ENCODE measurements at places on chromosomes 4 and X.

DNA sequence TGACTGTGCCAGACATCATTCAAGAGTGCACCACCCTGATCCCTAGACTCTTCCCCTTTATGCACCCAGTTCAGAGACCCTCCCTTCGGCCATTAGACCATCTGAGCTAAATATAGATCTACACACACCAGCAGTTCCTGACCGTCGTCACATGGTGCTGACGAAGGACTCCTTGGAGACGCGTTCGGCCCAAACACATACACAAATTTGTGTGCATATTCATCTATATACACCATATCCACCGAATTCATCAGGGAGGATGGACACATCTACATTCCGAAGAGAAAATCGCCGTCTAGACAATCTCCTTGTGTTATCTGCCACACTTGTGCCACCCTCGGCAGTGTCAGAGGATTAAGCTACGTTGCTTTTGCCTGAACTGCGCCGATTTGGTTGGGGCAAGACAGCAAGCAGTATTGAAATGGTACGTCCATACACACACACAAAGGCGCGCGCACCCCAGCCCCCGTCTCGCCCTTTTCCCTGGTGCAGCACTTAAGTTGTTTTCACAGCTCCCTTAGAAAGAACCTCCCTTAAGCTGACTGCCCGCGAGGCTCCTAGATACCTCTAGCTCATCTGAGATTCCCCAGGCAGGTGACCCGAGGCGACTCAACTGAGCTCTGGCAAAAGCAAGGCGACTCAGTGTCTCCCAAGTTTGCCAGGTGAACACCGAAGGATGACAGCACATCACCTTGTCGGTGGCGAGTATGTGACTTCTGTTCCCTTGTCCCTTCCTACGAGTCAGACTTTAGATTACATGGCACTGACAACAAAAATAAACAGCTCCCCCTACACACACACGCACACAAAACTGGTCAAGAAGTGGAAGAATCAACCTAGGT is 1.0 kb downstream of the RASGEF1B start:
- DNase-seq: peak; percentile 26

GRCh38 chr4:76624241-76624681 is 189.2 kb downstream of the SHROOM3 start:
- no peak for DNase-seq

DNA sequence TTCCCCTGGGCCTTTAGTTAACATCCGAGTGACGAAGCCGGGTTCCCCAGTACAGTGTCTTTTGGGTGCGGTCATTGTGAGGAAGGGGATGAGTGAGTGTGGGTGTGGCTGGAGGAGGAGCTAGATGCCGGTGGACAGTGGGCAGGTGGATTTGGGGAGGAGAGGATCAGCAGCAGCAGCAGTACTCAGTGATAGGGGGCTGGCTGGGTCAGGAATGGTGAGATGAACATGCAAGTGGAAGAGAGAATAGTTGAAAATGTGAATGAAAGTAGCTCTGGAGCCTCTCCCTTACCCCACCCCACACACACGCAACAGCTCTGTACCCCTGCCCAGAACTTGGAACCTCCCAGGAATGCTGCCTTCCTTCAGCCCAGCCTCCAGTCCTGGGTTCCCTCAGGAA is 4.5 kb downstream of the TSR2 start:
- no peak for DNase-seq

DNA sequence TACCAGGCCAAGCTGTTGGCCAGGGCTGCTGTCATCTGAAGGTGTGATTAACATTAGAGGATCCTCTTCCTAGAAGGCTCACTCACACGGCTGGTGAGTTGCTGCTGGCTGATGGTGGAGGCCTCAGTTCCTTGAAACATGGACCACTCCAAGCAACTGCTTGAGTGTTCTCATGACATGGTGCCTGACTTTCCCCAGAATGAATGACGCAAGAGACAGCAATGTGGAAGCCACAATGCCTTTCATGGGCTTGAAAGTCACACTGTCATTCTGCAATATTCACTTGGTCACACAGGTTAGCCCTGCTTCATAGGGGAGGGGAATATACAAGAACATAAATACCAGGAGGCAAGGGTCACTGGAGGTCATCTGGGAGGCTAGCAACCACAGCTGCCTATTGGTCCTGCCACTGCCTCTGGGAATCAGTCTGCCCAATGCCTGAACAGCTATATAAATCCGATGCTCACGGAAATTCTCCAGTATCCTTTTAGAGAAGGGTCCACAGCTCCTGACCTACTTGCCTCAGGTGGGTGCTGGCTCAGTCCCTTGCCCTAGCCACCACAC is 97.1 kb upstream of the MAML3 start:
- no peak for DNase-seq

DNA sequence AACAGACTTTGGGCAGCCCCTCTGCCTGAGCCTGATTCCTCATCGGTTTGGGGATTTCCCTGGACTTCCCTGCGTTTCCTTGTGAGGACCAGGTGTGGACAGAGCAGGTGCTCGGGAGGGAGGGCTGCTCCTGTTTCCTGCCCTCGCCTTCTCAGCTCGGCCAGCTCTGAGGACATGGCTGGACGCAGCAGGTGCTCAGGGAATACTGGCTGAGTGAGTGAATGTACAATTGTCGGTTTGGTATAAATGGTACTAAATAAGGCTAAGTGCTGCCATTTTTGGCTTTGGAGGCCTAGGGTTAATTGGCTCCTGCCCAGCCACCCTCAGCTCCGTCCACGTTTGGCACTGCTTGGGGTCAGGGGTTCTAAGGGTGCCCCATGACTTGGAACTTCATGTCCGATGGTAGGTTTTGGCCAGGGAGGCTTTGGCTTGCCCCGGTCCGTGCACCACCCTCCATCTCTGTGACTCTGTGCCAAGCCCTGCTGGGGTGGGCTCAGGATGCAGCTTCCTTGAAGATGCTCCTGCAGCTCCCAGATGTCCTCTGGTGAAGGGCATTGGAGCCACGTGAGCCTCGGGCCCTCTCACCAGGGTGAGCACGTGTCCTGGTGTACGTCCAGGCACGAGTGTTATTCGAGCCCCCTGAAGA is 45.0 kb upstream of the NKX1-1 start:
- no peak for DNase-seq

- no peak for DNase-seq
Measured at GRCh38 chr4:137203601-137204000, 328.7 kb downstream of the PCDH18 start.

- no peak for DNase-seq
Measured at GRCh38 chrX:44997888-44998287, 124.9 kb downstream of the KDM6A start.

- DNase-seq: no peak
Measured at GRCh38 chr4:83974111-83974780, 438.3 kb downstream of the GPAT3 start.

All from COR-L47 (cell line).